ENCODE measurements at places on chromosomes 7 and 10.
A peak's percentile ranks its signal among the peaks of the same experiment; 100 is the strongest.

- no peak for DNase-seq
These were observed 17.1 kb upstream of the ARPC1A start for GRCh38 chr7:99308461-99309074.

DNA sequence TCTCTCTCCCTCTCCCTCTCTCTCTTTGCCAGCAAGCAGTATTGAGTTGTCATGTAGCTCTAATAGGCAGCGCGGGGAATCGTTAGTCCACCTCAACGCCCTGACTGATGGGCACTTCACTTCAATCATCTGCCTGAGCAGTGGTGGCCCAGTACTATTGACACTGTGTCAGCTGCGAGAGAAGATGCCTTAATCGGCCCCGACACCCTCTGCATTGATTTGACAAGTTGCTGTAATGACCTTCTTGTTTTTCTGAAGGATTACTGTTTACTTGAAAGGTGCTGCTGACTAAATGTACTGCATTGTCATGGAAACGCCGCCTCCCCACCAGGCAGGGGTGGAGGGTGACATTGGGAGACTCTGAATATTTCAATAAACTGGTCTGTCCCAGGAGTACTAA is 913.8 kb downstream of the KCNMA1 start:
- DNase-seq: no peak

DNA sequence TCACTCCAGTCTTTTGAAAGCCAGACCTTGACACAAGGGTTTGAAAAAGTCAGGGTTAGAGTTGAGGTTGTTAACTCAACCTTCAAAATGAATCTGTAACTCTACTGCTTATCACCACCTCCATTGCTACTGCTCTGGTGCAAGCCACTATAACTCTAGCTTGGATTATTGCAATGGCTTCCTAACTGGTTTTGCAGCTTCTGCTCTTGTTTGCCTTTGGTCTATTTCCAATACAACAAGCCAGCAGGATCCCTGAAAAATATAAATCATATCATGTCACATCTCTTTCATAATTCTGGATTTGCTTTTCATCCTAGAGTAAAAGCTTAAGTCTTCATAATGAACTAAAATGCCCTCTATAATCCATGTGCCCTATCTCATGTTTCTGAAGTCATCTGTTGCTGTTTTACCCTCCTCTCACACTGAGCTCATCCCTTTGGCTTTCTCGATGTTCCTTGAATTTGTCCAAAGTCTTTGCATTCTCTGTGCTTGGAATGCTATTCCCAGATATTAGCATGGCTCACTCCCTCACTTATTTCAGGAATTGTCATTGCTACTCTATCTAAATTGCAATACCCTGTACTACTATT is 10.9 kb downstream of the TAS2R60 start:
- no peak for DNase-seq

DNA sequence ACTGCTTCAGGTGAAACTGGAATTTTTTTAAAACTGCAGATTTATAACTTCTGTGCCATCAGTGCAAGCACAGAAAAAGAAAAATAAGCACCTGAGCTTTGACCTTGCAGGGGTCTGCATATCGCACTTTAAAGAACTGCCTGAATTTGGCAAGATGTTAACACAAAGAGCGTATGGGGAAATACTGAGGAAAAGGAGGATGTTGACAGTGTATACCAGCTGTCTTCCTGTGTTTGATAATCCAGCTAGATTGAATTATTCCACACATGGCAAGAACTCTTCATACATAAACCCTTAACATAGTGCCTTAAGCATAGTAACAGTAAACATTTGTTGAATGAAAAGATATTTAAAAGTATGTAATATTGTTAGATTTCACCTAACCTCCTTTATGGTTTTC is 30.0 kb downstream of the SMC3 start:
- DNase-seq: no peak

DNA sequence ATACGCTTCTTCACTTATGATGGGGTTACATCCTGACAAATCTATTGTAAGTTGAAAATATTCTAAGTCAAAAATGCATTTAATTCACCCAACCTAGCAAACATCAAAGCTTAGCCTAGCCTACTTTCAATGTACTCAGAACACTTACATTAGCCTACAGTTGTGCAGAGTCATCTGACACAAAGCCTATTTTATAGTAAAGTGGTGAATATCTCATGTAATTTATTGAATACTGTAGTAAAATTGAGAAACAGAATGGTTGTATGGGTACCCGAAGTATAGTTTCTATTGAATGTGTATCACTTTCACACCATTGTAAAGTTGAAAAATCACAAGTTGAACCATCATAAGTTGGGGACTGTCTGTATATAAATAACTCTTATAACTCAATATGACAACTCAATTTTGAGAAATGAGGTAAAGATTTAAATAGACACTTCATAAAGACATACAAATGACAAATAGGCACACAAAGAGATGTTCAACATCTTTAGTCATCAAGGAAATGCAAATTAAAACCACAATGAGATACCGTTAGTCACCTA is 73.9 kb downstream of the C10orf90 start:
- DNase-seq: no peak

DNA sequence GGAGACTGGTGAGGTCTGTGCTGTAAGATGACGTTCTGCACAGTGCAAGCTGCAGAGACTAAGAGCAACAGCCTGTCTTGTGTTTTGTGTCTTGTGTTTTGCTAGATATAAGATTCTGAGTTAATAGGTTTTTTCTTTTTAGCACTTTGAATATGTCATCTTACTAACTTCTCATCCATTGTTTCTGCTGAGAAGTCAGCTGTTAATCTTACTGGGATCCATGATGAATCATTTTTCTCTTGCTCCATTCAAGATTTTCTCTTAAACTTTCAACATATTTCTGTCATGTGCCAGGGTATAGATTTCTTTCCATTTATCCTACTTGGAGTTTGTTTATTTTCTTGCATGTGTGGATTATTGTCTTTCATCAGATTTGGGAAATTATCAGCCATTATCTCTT is 290.3 kb downstream of the CELF2 start:
- DNase-seq: no peak

DNA sequence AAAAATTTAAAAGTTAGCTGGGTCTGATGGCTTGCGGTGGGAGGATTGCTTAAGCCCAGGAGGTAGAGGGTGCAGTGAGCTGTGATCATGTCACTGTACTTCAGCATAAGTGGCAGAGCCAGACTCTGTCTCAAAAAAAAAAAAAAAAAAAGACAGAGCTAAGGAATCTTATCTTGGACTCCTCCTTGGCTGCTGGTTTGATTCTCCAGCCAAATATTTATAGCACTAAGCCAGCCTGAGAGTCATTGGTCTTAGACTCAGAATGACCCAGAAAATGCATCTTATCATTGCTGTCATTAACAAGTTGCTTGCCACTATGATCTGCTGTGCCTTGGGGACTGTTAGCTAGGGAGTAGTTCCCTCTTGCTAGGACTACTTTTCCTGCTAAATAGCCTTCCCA is 164.7 kb downstream of the GNAT3 start:
- no peak for DNase-seq

GRCh38 chr7:90719155-90719554 is 123.0 kb downstream of the CDK14 start:
- DNase-seq: no peak

- DNase-seq: no peak
These were observed 18.9 kb downstream of the JMJD1C start for GRCh38 chr10:63446716-63447440.

GRCh38 chr7:143285470-143285778 is 666 bp downstream of the TMEM139 start:
- DNase-seq: no peak

DNA sequence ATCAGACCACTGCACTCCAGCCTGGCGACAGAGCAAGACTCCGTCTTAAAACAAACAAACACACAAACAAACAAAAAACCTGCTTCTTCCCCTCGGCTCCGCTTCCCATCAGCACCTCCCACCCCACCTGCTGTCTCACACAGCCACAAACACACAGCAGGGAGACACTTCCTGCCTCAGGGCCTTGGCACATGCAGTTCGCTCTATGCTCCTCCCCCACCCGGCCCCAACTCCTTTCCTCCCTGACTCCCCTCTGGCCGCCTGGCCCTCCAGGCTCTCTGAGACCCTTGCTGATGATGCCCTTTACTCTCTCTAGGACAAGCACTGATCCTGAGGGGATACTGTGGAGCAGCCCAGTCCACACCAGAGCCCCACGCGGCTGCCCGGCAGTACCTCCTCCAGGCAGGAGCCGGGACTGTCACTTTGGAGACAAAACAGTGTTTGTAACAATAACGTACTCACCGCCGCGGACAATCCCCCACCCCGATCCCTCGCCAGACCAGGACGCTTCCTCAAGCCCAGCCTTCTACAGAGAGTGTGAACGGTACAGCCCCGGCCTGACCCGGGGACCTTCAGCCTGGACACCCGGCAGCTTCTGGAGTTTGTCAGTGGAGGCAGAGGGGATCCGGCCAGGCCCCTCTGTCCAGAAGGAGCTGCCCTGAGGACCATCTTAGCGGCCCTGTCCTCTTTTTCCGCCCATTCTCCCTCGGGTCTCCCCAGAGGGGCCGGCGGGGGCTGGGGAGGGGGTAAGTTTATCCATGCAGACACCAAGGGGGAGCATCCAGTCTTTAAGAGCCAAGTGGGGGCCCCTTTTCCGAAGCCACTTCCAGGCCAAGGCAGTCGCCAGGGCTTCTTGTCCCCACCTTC is 50.0 kb upstream of the GTF2IRD1 start:
- no peak for DNase-seq

- no peak for DNase-seq
These were observed 9.6 kb upstream of the AGMO start for GRCh38 chr7:15571301-15571878.

DNA sequence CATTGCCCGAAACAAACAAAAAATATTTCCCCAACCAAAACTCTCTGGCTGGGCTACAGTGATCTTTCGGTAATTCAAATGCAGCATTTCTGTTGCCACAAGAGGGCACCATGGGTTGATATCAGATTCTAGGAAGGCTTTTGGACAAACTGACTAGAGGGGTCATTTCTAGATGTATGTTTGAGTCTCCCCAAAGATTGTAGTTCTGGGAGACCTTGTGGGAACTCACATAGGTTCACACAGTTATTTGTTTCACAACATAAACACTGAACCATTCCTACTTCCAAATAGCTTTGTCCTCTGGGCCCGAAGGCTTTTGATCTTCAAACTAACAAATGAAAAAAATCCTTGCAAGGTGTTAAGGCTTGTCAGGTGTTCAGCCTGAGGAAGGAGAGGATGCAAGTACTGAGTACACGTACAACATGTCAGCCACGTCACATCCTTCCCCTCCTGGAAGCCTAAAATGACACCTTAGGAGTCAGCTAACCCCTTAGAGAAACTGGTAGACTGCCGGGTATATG is 37.0 kb upstream of the IL15RA start:
- peak; percentile 60 for DNase-seq

- no peak for DNase-seq
These were observed 20.2 kb downstream of the DNTT start for GRCh38 chr10:96324447-96324846.

DNA sequence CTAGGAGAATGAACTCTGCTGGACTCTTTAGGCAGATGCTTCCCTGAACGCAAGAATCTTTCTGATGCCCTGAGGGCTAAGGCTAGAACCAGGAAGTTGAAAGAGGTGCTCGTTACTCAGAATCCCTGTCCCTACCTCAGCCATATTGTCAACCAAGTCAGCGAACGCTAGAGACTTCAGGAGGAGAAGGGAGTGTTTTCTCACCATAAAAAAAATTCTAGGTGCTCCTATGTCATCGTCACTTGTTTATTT is 359.4 kb downstream of the PRPF18 start:
- no peak for DNase-seq
